ENCODE measurements at places on chromosomes 12 and 14.
A peak's percentile ranks its signal among the peaks of the same experiment; 100 is the strongest.

GRCh38 chr12:57095440-57095839, 6.5 kb downstream of the NAB2 start:
- DNase-seq = no peak

DNA sequence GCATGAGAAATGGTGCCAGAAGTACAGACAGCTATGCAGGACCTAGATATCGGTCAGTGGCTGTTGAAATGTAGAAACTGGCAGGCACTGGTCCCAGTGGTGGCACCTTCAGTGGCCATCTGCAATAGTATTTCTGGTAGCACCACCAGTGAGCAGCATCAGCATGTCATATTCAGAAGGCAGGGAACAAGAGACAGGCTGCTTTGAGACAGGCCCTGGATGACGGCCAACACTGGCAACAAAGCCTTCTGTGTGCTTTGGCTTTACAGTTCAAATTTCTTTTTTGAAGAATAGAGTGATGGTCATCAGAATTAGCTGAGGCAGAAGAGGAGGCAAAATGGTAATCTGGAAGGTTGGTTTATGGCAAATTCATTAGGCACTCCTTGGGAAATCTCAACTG, 273.4 kb upstream of the SLC16A7 start:
- no peak for DNase-seq

- DNase-seq = no peak
These were observed 93.0 kb downstream of the ACTN1 start for GRCh38 chr14:68886109-68886434.

DNA sequence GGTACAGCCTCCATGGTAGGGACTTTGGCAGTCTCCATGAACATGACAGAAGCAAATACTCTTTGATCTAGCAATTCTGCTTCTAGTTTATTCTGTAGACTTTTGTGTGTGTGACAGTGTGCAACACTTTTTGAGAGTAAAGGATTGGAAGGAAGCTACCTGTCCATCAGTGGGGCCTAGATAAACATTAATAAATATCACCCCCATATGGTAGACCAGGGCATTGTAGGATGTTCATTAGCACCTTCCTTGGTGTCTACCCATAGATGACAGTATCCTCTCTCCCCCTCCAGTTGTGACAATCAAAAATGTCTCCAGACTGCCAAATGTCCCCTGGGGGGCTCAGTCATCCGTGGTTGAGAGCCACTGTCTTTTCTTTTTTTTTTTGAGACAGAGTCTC, 10.8 kb downstream of the SNRNP35 start:
- no peak for DNase-seq

GRCh38 chr14:91613459-91614112, 103.5 kb upstream of the PPP4R3A start:
- no peak for DNase-seq

- no peak for DNase-seq
These were observed 1.2 kb downstream of the CLIP1 start for GRCh38 chr12:122421187-122421820.

DNA sequence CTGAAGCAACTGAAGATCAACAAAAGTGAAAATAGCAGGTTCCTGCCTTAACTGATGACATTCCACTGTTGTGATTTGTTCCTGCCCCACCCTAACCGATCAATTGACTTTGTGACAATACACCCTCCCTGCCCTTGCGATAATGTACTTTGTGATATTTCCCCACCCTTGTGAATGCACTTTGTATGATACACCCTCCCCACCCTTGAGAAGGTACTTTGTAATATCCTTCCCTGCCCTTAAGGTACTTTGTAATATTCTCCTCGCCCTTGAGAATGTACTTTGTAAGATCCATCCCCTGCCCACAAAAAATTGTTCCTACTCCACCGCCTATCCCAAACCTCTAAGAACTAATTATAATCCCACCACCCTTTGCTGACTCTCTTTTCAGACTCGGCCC, 41.4 kb downstream of the BCAT1 start:
- no peak for DNase-seq

GRCh38 chr14:60125918-60126317, 34.2 kb downstream of the PCNX4 start:
- DNase-seq = no peak

DNA sequence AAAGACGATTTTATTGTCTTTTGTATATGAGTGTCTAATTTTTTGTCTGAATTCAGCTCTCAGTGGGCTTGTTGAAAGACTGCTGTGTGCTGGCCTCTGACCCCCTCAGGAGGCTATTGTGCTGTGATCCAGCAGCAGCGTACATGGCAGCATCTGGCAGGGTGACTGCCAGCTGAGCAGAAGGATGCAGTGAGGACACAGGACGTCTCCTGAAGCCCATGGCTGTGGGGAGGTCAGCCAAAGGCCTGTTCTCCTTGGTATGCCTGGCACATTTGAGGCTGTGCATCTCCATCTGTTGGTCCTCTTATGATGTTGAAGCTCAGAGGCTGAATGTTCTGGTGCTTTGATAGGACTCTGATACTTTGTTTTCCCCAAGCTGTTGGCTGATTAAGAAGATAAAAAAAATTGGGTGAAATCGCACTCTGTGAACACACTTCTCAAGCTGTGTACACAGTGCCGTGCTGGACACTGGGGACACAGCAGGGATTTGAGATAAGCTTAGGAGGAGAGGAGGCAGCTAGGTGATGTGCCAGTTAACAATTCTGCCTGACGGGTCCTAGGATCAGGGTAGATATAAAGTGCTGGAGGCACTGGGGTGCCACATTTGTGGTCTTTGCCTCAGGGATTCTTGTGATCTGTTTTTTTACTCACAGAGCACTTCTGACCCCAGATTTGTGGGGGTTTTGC, 37.5 kb downstream of the EID3 start:
- no peak for DNase-seq

DNA sequence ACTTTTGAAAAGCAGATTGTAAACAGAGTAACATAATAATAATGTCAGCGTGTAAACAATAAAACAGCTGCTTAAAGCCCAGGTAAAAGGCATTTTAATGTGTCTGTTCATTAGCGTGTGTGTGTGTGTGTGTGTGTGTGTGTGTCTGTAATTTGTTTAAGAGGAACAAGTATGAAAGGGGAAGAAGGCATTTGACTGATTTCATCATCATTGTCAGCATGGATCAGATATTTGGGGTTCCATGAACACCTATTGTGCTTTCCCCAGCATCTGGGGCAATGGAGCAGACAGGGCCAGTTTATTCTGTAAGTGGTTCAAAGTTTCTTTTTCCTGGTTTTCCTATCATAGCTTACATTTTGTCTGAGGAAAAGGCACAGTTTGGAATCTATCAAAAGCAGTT, 28.9 kb downstream of the SLC25A21 start:
- DNase-seq = no peak

- DNase-seq = no peak
These were observed 466.9 kb downstream of the FUT8 start for GRCh38 chr14:65879248-65880009.

- no peak for DNase-seq
These were observed 363.5 kb upstream of the PRICKLE1 start for GRCh38 chr12:42953021-42953420.

- no peak for DNase-seq
These were observed 35.9 kb downstream of the SLC15A4 start for GRCh38 chr12:128787827-128788226.

- peak; percentile 43 for DNase-seq
These were observed 47.5 kb downstream of the SINHCAF start for GRCh38 chr12:31278424-31278823.

GRCh38 chr14:50964683-50965390, 20.6 kb upstream of the PYGL start:
- no peak for DNase-seq

DNA sequence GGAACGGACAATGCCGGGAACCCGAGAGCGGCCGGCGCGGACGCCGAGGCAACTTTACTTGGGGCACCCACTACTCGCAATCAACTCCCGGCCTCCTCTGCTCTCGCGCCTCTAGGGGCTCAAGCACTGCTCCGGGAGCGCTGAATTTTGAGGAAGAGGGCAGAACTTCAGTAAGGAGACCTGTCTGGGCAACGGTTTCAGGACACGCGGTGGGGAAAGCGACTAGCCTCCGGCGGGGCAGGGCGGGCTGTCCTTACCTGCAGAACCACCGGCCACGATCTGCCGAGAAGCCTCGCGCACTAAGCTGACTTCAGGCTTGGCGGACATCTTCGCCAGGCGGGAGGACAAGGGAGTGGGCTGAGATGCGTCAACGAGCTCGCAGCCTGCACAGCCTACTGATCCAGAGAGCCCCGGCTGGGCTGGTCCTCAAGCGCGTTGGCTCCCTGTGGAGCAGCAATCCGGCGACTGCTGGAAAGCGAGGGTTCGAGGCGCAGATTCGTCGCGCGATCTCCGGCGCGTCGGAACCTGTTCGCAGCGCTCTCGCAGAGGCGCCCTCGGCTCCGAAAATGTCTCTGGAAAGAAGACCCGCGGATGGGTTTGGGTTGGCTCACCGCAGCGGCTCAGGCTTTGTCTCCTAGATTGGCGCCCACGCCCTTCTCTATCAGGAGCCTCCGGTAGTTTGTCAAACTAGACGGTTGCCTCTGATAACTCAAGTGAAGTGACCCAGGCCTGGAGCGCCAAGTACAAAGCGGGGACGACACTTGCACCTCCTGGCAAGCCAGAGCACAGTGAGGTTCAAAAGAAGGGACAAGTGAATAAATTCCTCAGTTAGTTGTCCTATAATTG, at the start of gene SLC25A21:
Gene SLC25A21, minus strand, starts transcription at position 583 of the 846 bp plus-strand sequence.
- peak; percentile 85 for DNase-seq

DNA sequence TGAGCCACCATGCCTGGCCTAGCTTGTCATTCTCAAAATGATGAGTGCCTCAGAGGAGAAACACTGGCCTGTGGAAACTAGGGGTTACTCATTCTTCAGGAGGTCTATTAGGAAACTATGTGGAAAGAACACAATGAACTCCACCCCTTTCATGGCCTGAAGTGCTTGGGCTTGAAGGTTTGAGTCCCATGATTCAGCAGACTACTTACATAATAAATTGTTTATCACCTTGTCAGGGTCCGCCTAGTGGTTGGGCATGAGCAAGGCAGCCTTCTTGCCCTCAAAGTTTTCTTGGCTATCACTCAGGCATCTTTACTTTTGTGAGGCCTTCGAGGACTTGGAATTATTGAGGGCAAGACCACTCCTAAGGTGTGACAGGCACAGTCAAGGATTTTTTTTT, 251.2 kb downstream of the ACSS3 start:
- DNase-seq = peak; percentile 39

GRCh38 chr14:71311061-71311460, 403.8 kb downstream of the PCNX1 start:
- DNase-seq = no peak

GRCh38 chr14:82710267-82710841, 1176.7 kb upstream of the SEL1L start:
- DNase-seq = peak; percentile 84
